ENCODE measurements at places on chromosomes 1 and 21.

GRCh38 chr1:12596007-12596821 is 21.8 kb downstream of the DHRS3 start:
- peak; percentile 95 for DNase-seq

- DNase-seq = no peak
Observed at GRCh38 chr1:175808573-175808972, 65.2 kb upstream of the TNR start.

- DNase-seq = no peak
Observed at GRCh38 chr1:200343874-200344273, 66.0 kb downstream of the ZNF281 start.

- DNase-seq = no peak
Observed at GRCh38 chr1:51351907-51352306, 21.5 kb upstream of the TTC39A start.

DNA sequence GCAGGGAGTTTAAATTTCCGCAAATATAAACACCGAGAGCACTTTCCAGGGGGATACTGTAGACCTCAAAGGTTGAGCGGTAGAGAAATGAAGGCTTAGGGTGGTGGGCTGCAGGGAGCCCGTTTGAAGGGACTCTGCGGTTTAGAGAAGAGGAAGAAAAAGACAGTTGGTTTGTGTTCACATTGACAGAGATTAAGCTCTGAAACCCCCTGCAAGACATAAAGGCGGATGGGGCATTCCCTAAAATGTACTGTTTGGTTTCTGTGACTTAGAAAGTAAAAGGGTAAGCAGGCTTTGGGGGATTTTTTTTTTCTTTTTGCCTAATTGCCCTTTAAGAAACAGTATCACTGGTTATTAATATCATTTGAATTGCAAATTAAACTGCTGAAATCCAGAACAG is 1.3 kb downstream of the KAZN start:
- DNase-seq = no peak

DNA sequence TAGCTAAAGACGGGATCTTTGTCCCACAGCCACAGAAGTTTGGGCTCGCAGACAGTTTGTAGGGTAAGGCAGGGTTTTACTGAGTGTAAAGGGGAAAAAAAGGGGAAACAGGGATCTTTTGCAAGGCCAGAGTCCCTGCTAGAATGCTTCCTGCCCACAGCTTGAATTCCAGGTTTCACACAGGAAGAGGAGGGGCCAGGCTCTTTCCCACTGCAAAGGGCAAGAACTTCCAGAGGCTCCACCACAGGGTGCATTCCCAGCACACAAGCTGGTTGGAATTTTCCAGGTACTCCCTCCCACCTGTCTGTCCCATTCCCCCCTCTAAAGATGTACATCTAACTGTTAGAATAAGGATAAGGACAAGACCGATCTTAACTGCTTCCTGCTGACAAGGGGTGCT is 1126.9 kb downstream of the KCNT2 start:
- DNase-seq = no peak

DNA sequence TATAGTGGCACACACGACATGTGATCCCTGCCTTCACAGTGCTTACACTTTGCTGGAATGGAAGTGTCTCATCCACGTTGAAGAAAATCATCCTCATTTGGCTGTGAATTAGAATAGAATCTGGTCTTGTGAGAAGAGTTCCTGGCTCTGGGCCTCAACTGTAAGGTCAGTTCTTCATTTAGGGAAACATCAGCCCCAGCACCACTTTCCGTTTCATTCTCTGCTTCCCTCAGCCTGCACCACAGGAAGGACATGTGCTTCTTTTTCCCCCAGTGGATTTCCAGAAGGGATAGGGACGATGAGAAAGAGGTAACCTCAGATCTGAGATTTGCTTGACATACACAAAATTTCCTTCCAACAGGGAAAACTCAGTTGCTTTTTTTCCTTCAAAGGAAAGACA is 3.7 kb upstream of the ALX3 start:
- no peak for DNase-seq

DNA sequence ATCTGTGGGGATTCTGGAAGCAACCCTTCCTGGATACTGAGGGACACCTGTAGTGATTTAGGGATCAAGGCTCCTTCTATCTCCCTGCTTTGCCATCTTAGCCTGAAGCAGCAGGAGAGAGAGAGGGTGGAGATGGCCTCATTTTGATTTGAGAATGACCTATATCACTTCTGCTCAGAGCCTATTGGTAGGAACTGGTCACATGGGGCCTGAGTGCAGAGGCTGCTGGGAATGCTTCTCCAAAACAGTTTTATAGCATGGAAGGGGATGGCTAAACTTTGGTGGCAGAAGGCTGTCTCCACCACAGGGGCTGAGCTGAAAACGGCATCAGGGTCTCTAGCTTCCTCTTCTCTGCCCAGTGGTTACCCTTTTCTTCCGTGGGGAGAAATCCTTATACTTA is 105.8 kb downstream of the TBX19 start:
- DNase-seq = no peak

DNA sequence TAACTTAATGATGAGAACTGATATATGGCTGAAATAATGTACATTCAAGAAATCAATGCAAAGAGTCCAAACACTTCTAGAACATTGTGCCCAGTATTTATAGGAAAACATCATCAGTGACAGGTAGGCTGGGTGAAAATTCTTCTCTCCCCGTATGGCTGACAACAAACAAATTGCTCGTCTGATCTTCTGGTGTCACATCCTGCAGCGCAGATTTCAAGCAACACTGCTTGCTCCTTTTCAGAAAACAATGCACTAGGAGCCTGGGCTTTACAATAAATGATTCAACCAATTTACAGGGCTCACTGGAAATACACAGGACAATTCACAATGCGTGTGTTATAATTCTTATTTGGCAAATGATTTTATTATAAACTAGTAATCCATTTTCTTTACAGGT is 185.3 kb downstream of the RERE start:
- DNase-seq = no peak

GRCh38 chr1:47624531-47624930 is 186.7 kb downstream of the FOXD2 start:
- DNase-seq = no peak

GRCh38 chr1:46804027-46804889 is 5.4 kb downstream of the CYP4B1 start:
- no peak for DNase-seq

DNA sequence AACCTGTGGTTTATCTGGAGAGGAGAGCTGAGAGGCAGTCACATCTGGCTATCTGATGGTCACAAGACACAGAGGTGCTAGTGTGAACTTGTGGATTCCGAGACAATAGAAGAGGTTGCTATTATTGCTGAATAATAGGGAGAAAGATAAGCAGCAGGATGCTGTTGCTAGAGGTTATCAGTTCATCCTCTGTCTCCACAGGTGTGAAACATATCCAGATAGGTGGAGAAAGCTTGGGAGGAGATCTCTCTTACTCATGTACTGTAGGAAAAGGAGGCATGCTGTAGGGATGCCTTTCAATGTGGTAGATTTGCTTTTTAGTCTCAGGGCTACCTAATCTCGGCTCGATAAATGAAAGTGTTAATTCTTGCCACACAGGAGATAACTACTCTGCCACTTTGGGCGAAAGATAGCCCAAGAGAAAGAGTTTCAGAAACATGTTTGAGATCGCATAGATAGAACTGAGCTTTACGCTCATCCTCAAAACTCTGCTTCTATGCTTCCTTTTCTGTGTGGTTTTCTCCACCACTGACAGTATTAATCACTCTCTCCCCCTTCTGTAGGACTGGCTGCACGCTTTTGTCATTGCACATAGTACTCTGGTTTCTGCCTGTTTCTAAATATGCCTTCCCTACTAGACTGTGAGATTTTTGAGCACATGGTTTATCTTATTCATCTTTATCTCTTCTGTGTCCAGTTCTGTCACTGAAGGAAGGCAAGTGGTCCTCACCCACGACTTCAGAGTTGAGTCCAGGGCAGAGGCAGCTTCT is 36.7 kb upstream of the PLXNA2 start:
- no peak for DNase-seq

DNA sequence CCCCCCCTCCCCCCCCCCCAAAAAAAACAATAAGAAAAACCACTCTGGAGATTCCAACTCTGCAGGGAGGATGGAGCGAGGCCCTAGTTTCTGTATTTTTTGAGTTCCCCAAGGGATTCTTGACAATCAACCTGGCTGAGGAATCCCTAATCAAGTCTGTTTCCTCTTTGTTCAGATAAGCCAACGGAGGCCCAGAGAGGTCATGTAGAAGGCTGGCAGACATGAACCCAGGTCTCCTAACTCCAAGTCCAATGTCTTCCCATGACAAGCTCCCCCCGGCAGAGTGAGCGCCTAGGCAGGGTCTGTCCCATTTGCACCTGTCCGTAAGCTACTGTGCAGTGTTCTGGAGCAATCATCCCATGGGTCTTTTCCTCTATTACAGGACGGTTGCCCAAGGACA is 39.5 kb downstream of the LRRC71 start:
- DNase-seq = no peak

GRCh38 chr1:158509471-158510156 is 37.6 kb downstream of the OR10R2 start:
- no peak for DNase-seq

DNA sequence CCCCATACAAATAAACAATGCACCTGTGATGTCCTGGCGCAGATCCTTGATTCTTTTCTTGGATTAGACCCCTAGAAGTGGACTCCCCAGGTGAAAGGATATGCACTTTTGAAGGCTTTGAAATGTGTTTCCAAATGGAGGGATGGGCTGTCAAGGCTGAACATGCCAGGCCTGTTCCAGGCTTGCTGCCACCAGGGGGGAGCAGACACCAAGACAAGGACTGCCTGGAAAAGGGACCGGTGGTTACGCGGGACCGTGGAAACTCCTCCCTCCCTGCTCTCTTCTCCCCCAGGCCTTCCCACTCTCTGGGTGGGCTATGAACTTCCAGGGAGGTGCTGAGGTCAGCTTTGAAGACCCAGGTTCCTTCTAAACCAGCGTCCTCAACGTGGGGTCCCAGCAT is 12.7 kb downstream of the C1QB start:
- no peak for DNase-seq

DNA sequence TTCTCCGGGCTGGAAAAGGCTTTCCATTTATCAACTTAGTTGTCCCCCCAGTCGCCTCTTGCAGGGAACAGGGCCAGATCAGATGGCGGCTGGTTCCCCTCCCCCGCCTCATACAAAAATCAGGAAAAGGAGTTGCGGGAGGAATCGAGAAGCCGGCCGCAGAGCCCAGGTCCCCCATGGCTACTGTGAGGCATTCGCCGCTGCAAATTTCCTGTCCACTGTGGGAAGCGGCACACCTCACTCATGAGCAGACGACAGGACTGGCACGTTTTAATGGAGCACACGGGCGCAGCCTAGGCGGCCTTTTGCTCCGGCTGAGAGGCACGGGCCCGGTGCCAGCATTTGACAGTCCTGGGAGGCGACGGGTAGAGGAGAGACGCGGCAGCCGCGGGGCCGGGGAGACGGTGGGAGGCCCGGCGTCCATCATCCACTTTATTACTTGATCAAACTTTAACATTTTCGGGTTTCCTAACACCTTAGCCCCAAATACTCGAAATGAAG is 1.1 kb downstream of the GNG4 start:
- DNase-seq = no peak

- DNase-seq = peak; percentile 62
Observed at GRCh38 chr1:99943223-99943794, 26.5 kb upstream of the SLC35A3 start.

GRCh38 chr1:185566995-185567394 is 167.2 kb upstream of the HMCN1 start:
- peak; percentile 51 for DNase-seq

DNA sequence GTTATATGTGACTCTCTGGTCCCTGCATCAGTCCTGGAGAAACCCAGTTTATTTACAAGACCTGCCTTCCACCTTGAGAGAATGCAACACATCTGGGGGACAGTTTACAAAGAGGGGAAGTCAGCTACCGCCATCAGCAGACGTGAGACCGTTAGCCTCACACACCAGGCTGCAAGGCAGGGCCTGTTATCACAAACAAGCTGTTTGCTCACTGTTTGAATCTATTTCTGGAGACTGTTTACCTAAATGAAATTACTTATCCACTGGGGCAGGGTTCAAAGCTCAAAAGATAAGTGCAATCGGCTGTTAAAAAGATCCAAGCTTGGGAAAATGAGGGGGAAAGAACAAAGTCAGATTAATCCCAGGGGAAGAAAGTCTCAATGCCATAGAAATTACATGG is 134.4 kb downstream of the ZNF281 start:
- DNase-seq = no peak

GRCh38 chr1:30726236-30726635 is 2.9 kb upstream of the MATN1 start:
- no peak for DNase-seq
